ENCODE measurements at places on chromosomes 11 and 22.

DNA sequence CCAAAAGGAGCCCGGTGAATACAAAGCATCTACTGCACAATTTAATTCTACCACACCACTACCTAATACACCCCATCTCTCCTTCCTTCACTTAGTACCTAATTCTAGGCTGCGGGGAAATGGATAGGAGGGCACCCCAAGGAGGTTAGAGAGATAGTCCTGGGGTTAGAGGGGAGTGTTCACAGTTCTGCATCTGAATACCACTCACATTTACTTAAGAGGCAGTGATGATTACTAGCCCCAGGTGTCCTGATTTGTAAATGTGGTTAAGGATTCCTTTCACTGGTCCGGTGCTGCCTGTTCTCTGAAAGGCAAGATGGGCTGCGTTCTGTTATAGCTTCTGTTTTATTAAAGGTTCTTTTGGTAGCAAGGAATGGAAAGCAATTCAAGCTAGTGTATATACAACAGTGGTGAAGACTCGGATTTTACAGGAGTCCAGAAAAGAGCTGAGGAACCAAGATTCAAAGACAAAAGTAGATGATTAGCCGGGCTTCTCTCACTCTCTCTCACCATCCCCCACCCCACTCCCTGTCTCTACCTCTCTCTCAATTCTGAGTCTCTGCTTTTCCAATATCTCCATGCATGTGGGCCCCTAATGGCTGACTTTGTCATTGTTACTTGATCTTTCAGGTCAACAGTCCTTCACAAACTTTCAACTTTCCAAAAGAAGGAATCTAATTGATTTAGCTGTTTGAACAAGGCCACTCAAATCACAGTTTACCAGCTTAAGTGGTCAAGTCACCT, 8.7 kb upstream of the KCNA4 start:
- DNase-seq: no peak

- no peak for DNase-seq
These were observed 22.6 kb downstream of the PHLDB1 start for GRCh38 chr11:118629761-118630661.

DNA sequence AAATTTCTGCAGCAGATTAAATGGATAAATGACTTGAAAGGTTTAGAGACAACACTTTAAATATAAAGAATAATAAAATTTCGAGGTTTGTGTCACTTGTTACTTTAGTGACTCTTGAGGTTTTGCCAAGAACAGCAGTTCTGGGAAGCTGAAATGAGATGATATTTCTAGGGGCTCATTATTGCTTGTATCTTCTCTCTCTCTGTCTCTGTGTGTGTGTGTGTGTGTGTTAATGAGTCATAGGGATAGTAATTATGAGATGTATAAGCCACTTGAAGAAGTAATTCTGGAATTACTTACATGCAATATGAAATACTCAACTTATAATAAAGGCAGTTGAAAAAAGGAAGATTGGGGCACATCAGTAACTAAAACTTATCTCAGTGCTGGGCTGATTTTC, 9.6 kb upstream of the OR10G7 start:
- no peak for DNase-seq

GRCh38 chr11:128305588-128305987, 281.8 kb downstream of the ETS1 start:
- DNase-seq: no peak

- DNase-seq: no peak
These were observed 370.5 kb downstream of the MN1 start for GRCh38 chr22:27431081-27431480.

- DNase-seq: no peak
These were observed 46.2 kb downstream of the FAM83F start for GRCh38 chr22:40040927-40041326.

- no peak for DNase-seq
These were observed 67.5 kb upstream of the OR5AN1 start for GRCh38 chr11:59291228-59291627.

DNA sequence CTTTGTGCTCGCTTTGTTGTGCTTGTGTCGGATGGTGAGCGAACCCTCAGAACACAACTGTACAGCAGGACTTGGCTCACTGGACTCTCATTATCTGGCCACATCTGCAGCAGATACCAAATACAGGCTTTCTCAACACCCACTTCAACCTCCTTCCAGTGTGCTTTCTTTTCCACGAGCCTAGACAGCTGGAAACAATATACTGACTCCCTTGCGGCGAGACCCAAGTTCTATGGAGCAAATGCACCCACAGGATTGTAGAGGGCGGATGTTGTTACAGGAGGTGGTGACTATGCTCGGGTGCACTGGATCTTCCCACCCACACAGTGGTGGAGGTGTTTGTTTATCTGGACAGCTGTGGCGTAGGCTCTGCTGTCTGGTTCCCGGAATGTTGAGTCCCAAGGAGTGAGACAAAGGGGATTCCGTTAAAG, 204.3 kb downstream of the TENM4 start:
- no peak for DNase-seq

DNA sequence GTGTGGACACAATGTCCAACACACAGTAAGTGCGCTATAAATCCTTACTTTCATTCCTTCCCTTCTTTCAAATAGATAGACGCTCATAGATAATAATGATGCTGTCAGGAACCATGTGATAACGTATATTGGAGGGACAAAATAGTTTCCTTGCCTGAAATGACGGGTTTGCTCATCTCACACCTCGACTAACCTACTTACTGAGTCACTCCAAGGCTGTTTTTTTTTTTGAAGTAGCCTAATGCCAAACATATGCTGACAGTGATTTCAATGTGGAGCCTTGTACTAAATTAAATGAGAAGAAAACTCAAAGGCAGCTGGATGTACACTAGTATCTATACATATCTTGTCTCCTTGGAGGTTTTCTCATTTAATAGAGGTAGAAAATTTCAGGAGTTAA, 400.5 kb downstream of the NELL1 start:
- DNase-seq: no peak

GRCh38 chr11:114207096-114207495, 89.1 kb upstream of the NNMT start:
- no peak for DNase-seq

DNA sequence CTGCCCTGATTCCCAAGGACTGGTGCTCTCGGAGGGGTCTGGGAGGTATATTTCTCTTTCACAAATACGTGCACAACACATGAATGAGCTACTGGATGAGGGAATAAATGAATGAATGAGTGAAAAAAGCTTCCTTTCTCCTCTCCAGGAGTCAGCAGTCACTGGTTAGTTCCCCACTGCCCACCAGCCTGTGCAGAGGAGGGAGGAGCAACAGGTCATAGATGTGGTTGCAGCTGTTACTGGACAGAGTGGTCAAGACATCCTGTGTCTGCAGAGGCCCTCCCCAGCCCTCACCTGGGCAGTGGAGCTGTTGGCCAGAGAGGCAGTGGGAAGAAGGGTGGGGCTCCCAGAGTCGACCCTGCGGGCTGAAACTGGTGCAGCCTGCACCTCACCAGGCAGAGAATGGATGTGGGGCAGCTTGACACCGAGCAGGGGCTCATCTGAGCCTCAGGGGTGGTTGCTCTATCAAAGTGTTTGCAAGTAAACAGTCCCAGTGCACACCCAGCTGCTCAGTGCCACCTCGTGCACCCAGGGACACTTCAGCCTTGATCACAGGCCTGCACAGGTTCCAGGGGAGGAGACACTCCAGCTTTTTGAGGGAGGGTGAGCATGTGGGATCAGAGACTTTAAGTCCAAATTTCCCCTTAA, 1.4 kb upstream of the VPREB1 start:
- no peak for DNase-seq

DNA sequence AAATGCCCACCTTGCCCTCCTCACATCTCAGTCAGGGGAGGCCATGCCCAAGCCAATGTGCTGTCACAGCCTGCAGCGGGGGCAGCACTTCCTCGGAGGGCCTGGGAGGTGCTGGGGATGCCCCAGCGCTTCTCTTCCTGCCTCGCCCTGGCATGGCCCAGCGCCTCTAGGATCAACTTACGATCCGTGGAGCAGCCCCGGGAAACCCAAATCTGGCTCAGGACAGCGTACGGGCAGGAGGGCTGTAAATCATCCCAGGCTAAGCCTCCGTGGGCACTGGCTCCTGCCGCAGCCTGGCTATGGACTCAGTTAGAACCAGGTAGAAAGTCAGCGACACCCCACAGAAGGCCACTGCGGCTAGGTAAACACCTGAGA, 60.9 kb upstream of the EMID1 start:
- no peak for DNase-seq

GRCh38 chr11:70246196-70246595, 24.3 kb upstream of the PPFIA1 start:
- DNase-seq: no peak

DNA sequence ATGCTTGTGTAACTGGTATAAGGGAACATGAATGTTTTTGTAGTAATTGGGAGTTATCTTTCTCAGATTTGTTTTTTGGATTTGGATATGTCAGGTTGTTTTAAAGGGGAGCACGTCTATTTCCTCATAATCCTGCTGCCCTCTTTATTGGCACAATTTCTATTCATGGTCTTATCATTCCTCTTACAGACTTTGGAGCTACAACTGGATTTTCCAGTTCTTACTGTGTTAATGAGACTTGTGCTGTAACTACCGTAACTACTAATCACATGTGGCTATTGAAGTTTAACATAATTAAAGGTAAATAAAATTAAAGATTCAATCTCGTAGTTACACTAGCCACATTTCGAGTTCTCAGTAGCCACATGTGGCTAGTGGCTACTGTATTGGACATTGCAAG, 1.9 kb downstream of the FDX1 start:
- no peak for DNase-seq

DNA sequence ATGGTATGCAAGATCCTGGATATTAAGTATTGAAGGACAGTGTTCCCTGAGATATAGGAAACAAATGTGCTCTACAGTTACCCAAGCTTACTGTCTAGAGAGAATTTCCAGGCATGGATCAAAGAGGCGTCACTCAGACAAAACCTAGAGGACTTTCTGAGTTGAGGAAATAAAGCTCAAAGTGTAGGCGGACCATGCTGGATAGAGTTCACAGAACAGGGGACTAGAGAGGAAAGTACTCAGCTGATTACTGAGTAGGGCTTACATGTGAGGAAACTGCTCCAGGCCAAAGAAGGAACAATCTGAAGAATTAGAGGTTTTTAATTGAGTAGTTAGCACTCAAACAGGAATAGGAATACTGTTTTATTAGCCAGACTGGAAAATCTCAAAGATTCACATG, 193.3 kb downstream of the TMEM135 start:
- DNase-seq: no peak

DNA sequence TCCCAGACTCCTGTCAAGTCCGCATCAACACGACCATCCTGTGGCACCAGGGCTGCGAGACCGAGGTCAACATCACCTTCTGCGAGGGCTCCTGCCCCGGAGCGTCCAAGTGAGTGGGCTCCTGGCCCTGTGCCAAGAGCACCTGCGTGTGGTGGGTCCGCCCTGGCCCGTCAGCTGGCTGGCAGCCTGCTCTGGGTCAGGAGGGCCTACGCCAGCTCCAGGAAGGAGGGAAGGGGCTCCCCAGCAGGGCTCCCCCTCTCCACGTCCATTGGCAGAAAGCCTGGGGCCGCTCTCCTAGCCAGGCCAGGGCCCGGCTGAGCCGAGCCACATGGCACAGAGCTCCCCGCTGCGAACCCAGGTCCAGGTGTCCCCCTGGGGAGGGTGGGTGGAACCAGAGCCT, 37.8 kb downstream of the MUC5B start:
- DNase-seq: no peak

DNA sequence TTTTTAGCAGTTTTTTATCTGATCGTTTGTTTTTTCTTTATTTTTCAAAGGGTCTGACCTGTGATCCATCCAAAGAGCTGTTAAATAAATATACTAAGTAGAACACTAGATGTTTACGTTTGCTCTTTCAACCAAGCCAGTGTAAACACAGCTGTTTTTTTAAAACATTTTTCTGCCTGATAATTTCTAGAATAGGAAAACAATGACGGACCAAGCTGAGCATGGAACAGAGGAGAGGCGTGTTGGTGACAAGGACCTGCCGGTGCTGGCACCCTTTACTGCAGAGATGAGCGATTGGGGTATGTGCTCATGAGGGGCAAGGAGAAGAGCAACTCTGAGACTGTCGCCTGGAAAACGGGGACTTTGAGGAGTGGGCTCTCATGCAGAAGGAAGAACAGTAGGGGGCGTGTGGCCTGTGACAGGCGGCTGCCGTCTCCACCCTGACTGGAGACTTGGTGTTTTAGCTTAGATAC, 28.6 kb upstream of the PANX2 start:
- no peak for DNase-seq

DNA sequence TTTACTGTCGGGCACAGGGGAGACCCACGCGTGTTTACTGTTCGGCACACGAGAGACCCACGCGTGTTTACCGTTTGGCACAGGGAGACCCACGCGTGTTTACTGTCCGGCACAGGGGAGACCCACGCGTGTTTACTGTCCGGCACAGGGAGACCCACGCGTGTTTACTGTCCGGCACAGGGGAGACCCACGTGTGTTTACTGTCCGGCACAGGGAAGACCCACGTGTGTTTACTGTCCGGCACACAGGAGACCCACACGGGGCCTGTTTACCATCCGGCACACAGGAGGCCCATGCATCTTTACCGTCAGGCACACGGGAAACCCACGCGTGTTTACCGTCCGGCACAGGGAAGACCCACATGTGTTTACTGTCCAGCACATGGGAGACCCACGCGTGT, 525.1 kb downstream of the BRD1 start:
- no peak for DNase-seq

DNA sequence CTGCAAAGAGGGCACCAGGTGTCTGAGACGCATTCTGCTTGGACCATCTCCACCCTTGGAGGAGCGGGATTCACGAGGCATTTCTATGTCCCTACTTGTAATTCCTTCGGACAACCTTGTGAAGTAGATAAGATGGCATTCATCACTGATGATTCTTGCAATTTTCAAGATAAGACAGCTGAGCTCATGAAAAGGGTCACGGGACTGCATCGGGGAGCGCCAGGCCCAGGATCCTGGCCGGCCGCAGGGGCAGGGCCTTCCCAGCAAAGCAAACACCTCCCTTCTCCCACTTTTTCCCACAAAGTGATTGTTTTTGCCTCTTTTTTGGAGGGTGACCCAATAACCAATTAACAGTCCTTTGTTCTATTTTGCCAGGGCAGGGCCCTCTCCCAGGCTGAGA, 8.4 kb downstream of the LIF start:
- no peak for DNase-seq

DNA sequence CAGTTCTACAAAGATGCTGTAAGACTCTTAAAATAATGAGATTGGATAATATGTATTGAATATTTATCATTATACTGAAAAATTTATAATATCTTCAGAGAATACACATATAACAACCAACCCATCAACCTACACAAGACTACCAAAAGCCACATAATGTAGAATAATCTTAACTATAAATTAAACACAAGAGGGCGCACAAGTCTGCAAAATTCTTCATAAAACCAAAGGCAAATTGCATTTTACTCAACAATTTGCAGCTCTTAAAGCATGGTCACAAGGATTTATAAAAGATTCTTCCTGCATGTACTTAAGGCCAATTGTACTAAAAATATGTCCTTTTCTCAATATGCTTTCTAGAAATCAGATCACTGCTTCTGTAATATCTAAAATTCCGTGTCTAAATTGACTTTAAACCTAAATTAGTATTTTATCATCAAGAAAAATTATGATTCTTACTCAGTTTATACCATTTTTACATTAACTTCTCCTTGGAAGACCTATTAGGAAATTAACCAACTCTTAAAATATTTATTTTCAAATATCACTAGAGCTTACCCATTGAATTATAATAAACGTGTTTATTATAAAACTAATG, 79.0 kb downstream of the TTC28 start:
- DNase-seq: no peak

GRCh38 chr11:85021058-85021457, 606.1 kb downstream of the DLG2 start:
- no peak for DNase-seq
